ENCODE measurements at places on chromosomes 16 and 17. TPM values are rescaled to one million over a fixed set of nuclear protein-coding genes. Genes with fewer than 3 reads are reported as not detected.
A peak's percentile ranks its signal among the peaks of the same experiment; 100 is the strongest.

The NAGS gene
- total RNA-seq = 2.7 TPM

The GAST gene
- not detected for total RNA-seq

The MILR1 gene
- total RNA-seq = not detected

The PTX4 gene
- total RNA-seq = not detected

The PRDM7 gene
- total RNA-seq = not detected

The RUNDC3A gene
- total RNA-seq = 3.6 TPM

The DPEP3 gene
- not detected for total RNA-seq

The IL34 gene
- total RNA-seq = 5.8 TPM

The GLIS2 gene
- total RNA-seq = 87.3 TPM

The LGALS9 gene
- total RNA-seq = 1.6 TPM

The SCNN1G gene
- 3.4 TPM for total RNA-seq

The MYO15A gene
- 0.36 TPM for total RNA-seq

- H3K27ac ChIP-seq = no peak overlapping the region
- no peaks in the 10 kb centered on the region for H3K36me3 ChIP-seq
- no peaks in the 10 kb centered on the region for H3K27me3 ChIP-seq
Measured at GRCh38 chr17:62080647-62081046, 15.6 kb upstream of the MED13 start.

- no peaks in the 10 kb centered on the region for H3K4me1 ChIP-seq
- H3K36me3 ChIP-seq = peaks cover 29% of the 10 kb centered on the region
- DNase-seq = peak; percentile 4
Measured at GRCh38 chr17:29495011-29495410, 71.8 kb downstream of the ABHD15 start.

DNA sequence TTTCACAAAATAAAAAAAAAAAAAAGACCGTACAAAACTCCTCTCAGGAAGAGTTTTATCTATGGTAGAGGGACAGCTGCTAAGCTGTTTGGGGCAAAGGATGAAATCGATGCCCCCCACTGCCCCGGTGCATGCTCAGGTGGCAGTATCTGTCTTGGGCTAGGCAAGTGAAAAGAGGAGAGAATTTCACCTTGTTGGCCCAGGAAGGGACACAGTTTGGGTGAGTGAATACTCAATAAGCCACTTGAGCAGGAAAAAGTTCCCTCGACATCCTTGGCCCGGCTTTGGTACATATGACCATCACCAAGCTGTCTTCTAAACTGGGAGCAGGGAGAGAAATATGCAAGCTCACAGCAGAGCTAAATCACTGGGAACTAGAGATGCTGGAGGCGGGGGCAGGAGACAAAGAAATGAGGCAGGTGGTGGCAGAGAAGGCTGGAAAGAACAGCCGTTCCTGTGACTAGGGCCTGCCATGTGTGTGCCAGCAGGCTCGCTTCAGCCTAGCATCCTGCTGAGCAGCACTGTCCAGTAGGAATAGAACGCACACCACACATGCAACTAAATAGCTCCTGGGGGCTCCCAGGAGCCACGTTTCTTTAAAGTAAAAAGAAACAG is 8.2 kb upstream of the EIF1 start:
- no peak for DNase-seq
- H3K36me3 ChIP-seq = no peaks in the 10 kb centered on the region
- no peak overlapping the region for H3K27ac ChIP-seq
- H3K27me3 ChIP-seq = no peaks in the 10 kb centered on the region
- H3K4me1 ChIP-seq = peaks cover 6% of the 10 kb centered on the region

DNA sequence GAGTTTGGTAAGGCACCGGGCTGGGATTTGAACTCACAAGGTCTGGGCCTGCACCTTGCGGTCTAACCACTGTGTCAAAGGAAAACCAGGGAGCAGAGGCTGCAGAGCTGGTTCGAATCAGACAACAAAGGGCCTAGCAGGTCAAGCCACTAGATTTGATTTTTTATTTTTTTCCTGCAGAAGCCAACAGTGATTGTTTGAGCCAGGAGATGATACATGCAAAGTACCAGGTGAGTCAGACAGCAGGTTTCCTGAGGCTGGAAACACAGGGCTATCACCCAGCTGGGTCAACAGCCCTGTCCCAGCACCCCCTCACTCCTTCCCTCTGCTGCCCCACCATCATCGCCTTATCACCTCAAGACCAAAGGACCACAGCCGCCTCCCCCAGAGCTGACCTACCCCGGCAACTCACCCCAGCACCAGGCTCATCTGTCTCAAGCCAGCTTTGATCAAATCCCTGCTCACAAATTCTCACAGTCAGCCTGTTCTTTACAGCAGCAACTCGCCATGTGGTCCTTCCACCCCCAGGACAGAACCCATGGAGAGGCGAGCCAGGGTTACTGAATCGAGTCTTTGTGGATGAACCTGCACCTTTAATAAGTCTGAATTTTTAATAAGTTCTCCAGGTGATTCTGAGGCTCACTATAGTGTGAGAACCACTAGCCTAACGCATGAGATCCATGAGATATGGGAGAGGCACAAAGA is 13.0 kb upstream of the KRT19 start:
- no peaks in the 10 kb centered on the region for H3K36me3 ChIP-seq
- H3K27me3 ChIP-seq = no peaks in the 10 kb centered on the region
- peaks cover 57% of the 10 kb centered on the region for H3K4me1 ChIP-seq

DNA sequence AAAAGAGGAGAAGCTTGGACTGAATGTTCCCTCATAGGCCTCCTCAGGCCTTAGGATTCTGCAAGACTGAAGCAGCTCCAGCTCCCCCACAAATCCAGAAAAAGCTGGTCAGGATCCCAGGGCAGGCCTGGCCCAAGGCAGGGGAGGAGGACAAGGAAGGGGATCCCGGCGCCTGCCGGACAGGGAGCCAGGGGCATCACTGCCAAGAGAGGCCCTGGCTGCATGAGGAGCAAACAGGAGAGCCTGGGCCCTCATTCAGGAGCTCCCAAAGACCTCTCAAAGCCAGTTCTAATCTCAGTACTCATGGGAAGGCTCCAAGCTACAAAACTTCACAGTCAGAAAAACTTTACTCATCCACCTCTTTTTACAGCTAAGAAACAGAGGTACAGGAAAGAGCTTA is 67.3 kb downstream of the ZNF423 start:
- no peak for DNase-seq
- no peaks in the 10 kb centered on the region for H3K27me3 ChIP-seq
- H3K36me3 ChIP-seq = no peaks in the 10 kb centered on the region
- no peak overlapping the region for H3K27ac ChIP-seq
- H3K4me1 ChIP-seq = no peaks in the 10 kb centered on the region

DNA sequence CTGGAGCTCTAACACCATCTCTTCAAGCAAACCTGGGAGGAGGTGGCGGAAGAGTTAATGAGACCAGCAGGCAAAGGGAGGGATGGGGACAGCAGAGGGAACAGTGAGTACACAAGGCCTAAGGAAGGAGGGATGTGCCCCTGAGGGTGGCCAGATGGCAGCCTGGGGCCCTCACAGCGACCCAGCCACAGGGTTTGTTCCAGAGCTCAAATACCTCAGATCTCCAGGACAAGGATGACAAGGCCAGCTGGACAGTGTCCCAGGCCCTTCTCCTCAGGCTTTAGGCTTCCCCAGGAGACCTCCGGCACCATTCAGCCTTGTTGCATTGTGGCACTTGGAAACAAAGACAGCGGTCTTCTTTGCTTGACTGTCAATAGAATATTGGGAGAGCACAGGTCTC is 14.9 kb downstream of the CDIP1 start:
- no peak overlapping the region for H3K27ac ChIP-seq
- DNase-seq = no peak
- H3K4me1 ChIP-seq = no peaks in the 10 kb centered on the region
- no peak overlapping the region for H3K4me3 ChIP-seq
- no peaks in the 10 kb centered on the region for H3K27me3 ChIP-seq

- no peak overlapping the region for H3K27ac ChIP-seq
- no peak overlapping the region for H3K4me3 ChIP-seq
- H3K27me3 ChIP-seq = no peaks in the 10 kb centered on the region
Measured at GRCh38 chr17:42937712-42938596, 26.3 kb downstream of the AARSD1 start.

- no peak for DNase-seq
- H3K4me3 ChIP-seq = peak overlapping the region; percentile 67
- H3K27ac ChIP-seq = peak overlapping the region; percentile 63
Measured at GRCh38 chr17:17204635-17205231, 1.4 kb downstream of the PLD6 start.

- H3K4me1 ChIP-seq = no peaks in the 10 kb centered on the region
- H3K27me3 ChIP-seq = no peaks in the 10 kb centered on the region
- no peak overlapping the region for H3K4me3 ChIP-seq
- no peak for DNase-seq
- no peaks in the 10 kb centered on the region for H3K36me3 ChIP-seq
Measured at GRCh38 chr16:65409510-65409909, 287.6 kb upstream of the CDH11 start.

- H3K27ac ChIP-seq = peak overlapping the region; percentile 60
- no peak for DNase-seq
- H3K27me3 ChIP-seq = no peaks in the 10 kb centered on the region
Measured at GRCh38 chr17:78383725-78384471, 5.4 kb downstream of the PGS1 start.

DNA sequence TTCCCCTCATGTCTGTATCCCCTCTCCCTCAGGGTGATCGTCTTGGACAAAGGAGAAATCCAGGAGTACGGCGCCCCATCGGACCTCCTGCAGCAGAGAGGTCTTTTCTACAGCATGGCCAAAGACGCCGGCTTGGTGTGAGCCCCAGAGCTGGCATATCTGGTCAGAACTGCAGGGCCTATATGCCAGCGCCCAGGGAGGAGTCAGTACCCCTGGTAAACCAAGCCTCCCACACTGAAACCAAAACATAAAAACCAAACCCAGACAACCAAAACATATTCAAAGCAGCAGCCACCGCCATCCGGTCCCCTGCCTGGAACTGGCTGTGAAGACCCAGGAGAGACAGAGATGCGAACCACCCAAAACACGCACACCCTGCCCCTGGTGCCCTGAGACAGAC is 82.2 kb downstream of the ABCC6 start:
- H3K27ac ChIP-seq = no peak overlapping the region
- H3K4me1 ChIP-seq = no peaks in the 10 kb centered on the region
- H3K27me3 ChIP-seq = no peaks in the 10 kb centered on the region
- peaks cover 46% of the 10 kb centered on the region for H3K36me3 ChIP-seq

DNA sequence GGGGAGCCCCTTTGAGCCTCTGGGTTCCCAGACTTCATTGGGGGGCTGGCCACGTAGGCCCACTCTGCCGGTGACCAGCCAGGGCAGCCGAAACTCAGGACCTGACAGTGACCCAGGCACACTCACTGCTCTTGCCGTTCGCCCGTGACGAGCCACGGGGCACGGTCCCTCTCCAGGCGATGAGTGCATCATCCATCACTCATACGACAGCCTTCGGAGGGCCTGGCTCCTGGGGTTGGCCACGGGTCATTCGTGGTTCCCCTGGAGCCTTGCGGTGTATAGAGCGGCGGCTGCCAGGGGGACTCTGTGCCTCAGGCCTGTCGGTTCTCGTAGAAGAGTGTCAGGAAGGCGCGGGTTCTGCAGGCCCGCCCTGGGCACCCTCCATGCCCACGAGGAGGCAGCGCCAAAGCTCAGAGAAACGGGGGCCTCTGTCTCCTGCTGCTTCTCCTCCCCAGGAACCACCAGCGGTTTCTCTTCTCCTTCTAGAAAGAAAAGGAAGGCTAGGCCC is 11.2 kb upstream of the NUDT16L1 start:
- H3K36me3 ChIP-seq = no peaks in the 10 kb centered on the region
- H3K4me3 ChIP-seq = no peak overlapping the region
- H3K4me1 ChIP-seq = no peaks in the 10 kb centered on the region

GRCh38 chr17:70875729-70876310 is 706.5 kb downstream of the KCNJ2 start:
- no peaks in the 10 kb centered on the region for H3K36me3 ChIP-seq
- no peak overlapping the region for H3K27ac ChIP-seq
- no peaks in the 10 kb centered on the region for H3K4me1 ChIP-seq
- no peaks in the 10 kb centered on the region for H3K27me3 ChIP-seq

- no peaks in the 10 kb centered on the region for H3K36me3 ChIP-seq
- H3K27ac ChIP-seq = no peak overlapping the region
- DNase-seq = peak; percentile 46
- no peaks in the 10 kb centered on the region for H3K27me3 ChIP-seq
- H3K4me3 ChIP-seq = no peak overlapping the region
- no peaks in the 10 kb centered on the region for H3K4me1 ChIP-seq
Measured at GRCh38 chr16:48687421-48688038, 77.5 kb upstream of the N4BP1 start.

DNA sequence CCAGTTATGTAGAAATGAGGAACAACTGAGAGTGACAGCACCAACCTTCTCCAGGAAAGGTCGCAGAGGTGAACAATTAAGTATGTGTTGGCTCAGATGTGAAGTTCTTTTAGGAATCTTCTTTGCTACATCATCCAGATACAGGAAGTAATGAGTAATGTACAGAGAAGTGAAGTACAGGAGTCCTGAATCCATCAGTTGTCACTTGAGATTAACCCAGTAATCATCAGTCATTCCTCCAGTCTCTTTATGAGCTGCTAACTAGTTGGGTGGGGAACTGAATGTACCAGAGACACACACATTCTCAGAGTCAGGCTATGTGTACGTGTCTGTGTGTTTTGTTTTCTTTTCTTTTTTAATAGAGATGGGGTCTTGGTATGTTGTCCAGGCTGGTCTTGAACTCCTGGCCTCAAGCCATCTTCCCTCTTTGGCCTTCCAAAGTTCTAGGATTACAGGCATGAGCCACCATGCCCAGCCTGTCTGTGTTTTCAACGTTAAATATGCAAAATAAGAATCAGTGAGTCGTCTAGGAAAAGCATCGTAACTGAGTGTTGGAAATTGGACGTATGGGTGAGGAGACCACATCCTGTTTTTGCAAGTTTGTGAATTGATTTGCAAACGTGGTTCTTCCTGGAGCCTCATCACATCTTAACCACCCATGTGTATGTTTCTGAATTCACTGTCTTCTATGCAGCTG is 19.9 kb downstream of the ZNF200 start:
- H3K4me1 ChIP-seq = no peaks in the 10 kb centered on the region
- no peak overlapping the region for H3K4me3 ChIP-seq
- DNase-seq = no peak
- no peaks in the 10 kb centered on the region for H3K27me3 ChIP-seq
- no peak overlapping the region for H3K27ac ChIP-seq
